NT2/D1 (cell line): ENCODE measurements at places on chromosomes 2 and 18.

GRCh38 chr2:78699696-78700095 is 325.8 kb upstream of the REG3G start:
- DNase-seq = no peak

DNA sequence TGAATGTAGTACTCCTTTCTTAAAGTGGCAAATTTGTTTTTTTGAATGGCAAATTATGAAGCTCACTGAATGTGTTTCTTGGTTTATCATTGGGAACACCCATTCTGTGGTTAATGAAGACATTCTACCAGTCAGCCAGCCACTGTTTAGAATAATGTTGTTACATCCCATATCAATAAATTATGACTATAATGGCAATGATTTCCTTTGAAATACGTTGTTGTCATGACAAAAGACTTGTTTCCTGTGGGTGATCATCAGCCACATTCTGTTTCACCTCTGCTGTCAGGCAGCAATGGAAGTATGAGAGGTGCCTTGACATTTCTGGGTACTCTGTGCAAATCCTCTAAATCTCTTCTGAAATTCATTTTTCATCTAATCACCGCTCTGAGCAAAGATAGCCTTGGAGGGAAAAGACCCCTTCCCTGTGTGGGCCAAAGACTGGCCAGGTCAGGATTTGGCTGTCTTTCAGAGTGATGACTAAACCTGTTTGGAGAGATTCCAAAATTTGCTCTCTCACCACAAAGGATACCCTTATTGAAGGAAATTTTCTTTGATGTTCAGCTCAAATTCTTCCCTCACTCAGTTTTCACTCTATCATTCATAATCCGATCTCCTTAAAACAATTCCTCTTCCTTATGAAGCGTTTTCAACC is 869.2 kb downstream of the BCL11A start:
- DNase-seq = no peak

DNA sequence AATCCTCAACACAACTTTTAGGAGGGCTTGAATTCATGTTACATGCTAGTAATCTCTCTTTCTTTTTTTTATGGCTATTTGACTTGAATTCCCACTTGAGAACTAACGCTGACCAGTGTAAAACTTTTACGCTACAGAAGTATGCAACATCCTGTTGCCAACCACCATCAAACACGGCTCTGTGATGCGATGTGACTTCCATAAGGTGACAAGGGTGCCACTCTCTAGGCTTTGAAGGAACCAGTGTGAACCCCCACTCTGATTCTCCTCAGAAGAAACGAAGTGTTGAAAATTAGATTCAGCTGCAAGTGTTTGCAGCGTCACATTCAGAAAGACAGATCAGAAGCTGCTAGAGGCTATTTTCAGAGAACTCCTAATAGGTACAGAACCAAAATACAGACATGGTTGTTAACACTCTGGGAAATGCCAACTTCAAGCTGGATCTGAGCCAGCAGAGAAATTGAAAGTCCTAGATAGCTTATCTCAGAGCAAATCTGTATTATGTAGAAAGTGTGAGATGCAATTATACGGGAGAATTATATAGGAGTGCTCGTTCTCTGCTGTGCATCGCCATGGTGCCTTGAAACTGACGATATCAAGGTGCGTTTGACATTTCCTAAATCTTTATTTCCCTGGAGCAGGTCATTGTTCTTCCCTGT is 271.2 kb downstream of the LPIN1 start:
- DNase-seq = no peak

- no peak for DNase-seq
Observed at GRCh38 chr18:55779691-55780585, 191.9 kb upstream of the TCF4 start.

DNA sequence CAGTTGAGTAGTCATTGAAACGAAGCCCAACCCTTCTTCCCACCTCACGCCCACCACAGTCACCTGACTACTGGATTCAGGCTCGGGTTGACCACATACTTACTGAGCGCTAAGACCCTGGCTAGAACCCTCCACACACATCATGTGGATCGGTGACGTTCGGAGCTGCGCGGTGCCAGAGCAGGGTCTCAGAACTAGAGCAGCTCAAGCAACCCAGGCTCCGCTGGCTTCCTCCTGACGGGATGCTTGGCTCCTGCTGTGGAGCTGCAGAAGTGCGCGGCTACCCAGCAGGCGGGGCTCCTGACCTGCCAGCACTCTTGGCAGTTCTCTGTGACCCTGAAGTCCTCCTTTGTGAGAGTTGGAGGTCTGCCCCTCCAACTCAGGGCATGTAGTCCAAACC is 90.6 kb upstream of the MBOAT2 start:
- no peak for DNase-seq

DNA sequence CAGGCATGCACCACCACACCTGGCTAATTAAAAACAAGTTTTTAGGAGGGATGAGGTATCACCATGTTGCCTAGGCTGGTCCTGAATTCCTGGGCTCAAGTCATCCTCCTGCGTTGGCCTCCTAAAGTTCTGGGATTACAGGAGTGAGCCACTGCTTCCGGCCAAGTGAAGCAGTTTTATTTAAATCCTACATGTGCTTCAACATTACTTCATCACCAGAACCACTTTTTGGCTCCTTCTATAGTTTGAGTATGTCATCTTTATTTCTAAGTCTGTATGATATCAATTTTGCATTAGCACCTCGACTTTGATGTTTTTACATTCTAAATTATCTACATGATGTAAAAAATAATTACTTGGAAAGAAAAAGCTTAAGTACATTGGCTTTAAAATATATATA is 144.3 kb downstream of the FMNL2 start:
- no peak for DNase-seq

GRCh38 chr18:13216092-13216582 is 2.4 kb upstream of the LDLRAD4 start:
- peak; percentile 43 for DNase-seq

DNA sequence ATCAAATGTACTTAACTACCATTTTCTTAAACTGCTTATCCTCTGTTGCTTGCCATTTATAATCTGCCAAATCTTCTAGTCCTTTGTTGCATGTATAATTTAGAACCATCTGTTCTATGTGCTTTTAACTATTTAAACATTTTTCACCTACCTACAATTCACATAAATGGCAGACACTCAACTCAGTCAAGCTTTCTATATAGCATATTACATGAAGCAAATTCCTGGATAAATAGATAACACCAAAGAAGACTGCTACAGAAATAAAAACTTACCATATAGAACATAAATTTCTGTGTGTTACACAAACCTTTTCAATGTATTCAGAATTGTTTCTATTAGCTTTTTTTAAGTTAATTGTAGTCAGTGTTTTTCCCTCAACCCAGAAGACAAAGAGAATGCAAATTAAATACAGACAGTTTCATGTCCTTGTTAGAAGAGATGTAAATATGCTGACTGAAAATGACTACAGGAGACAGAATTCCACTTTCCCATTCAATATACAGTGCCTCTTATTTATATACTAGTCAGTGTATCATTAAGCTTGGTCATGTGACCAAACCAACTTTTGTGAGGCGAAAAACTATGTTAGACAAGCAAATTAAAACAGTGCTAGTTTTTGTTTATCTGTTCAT is 2.6 kb downstream of the BAZ2B start:
- no peak for DNase-seq

DNA sequence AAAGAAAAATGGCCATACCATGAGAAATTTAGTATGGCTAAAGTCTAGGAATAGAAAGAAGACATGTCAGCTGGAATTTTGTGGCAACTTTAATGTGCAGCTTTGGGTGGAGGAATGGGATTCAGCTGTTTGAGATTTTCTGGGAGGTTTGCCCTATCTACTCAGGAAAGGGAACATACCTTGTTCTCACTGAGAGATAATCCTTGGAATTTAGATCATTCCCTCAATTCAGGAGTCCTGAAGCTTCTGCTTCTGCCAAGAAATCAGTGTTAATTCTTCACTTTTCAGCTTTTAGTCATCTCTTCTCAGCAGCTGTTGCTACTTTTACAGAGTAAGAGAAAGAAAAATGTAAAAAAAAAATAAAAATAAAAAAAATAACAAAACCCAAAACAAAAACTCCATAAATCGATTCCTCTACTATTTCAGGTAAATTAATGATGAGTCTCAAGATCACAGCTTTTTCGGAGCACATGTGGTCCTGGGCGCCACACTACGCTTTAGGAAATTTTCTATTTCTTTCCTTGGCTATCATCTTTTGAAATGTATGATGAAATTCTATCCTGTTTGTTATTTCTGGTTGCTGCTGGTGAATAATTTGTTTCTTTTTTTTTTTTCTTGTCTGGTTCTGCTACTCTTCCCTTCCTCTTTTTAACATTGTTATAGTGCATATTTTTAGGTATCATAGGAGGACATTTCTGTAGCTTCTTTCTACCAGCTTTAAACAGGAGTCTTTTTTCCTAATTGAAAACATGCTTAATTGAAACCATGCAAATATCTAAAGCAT is 18.9 kb upstream of the BAZ2B start:
- no peak for DNase-seq

DNA sequence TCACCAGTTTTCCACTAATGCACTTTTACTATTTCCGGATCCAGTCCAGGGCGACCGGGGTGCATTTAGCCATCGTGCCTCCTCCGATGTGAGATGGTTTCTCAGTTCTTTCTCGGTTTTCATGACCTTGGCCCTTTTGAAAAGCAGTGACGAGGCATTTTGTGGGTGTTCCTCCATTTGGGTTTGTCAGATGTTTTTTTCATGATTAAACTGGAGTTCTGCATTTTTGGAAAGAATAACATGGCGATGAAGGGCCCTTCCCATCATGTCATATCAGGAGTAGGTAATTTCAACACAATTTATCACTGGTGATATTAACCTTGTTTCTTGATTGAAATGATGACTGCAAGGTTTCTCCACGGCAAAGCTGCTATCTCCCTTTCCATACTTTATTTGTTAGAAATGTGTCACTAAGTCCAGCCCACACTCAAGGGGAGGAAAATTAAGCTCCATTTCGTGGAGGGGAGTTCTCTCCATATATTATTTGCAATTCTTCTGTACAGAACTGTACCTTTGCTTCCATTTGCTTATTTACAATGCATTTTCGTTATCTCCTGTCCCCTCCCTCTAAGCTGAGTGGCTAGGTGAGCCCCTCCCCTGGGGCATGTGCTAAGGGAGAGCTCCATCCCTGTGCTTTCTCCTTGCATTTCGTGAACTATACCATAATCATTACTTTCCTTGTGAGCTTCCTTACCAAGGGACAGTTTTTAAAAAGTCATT is 8.9 kb upstream of the KLF11 start:
- no peak for DNase-seq

DNA sequence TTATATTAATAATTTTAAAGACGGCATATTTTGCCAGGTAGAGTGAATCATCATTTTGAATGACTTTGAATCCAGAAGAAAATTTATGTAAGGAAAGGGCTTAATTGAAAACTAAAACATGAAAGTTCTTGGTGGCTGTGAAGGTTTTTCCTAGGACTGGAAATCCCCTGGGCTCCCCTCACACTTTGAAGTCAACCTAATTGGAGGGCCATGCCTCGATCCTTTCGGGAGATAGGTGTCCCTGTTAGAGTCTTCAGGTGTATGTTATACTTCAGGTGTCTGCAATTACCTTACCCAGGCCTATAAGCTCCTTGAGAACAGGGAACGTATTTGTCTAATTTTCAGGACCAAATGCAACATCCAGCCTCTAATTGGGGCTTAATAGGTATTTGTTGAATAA is 73.0 kb downstream of the ARL4C start:
- DNase-seq = no peak

- DNase-seq = peak; percentile 23
Observed at GRCh38 chr2:3179208-3179607, 198.4 kb downstream of the EIPR1 start.

DNA sequence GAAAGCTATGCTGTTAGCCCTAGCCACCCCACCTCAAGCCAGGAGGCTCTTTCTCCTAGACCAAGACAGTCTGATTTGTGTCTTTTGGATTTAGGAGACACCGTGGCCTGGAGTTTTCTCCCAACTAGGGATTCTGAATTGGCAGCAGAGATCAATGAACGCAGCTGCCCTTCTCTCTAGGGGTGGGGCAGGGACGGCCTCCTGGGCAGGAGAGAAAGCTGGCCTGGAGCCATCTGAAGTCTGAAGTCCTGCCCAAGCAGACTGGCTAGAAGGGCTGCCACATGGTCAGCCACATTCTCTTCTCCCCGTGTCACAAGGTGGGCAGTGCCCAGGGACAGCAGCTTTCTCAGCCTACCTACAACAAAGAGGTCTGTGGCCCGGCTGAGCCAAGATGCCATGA is 45.1 kb downstream of the PIEZO2 start:
- no peak for DNase-seq

- no peak for DNase-seq
Observed at GRCh38 chr2:147603876-147604275, 241.0 kb upstream of the ACVR2A start.

DNA sequence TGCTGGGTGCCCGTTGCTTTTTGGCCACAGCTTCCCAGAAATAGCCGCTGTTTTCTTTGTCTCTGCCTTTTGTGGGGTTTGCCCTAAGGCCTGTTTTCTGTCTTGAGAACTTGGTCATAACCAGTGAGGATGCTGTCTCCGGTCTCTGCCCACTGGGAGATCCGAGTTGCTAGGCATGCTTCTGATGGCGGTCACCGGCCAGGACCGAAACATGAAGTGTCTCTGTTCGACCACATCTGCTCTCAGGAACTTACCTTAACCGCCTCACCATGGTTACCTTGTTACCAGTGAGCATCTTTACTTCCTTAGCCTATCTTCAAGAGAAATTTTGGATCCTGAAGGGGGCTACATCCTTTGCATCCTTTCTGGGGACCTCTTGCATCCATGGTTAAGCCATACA is 91.9 kb downstream of the RTP5 start:
- no peak for DNase-seq

- no peak for DNase-seq
Observed at GRCh38 chr2:37324786-37325624, at the start of gene PRKD3. Gene PRKD3, minus strand, starts transcription at chr2:37324833. Its CDS starts 8,309 bp downstream, at chr2:37316524.

DNA sequence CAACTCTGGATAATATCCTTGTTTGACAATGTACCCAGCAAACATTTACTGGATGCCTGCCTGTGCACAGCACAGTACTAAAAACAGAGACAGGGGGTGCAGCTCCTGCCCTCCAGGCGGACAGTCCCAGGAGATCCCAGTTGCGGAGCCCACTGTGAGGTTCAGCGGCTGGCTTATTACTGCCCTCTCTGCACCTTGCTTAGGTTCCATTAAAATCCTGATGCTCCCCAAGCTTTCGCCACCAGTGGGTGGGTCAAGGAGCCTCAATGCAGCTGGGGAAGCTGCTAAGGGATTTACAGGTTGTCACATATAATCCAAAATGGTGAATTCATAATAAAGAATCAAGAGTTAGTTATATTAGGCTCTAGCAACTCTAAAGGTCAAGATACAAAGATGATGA is 38.3 kb downstream of the CRACDL start:
- DNase-seq = no peak
